ENCODE measurements at places on chromosomes 13 and 19.

GRCh38 chr19:48194041-48194843 is 23.8 kb downstream of the ZSWIM9 start:
- DNase-seq, result no peak

- DNase-seq, result no peak
These were observed 29.2 kb downstream of the TUBA3C start for GRCh38 chr13:19152403-19152802.

- DNase-seq, result no peak
These were observed 7.5 kb upstream of the ARRDC2 start for GRCh38 chr19:18000480-18000914.

GRCh38 chr19:18229915-18230314 is 3.7 kb upstream of the PDE4C start:
- no peak for DNase-seq

- DNase-seq, result no peak
These were observed 174.7 kb downstream of the MZT1 start for GRCh38 chr13:72552731-72553130.

- DNase-seq, result no peak
These were observed 18.1 kb downstream of the CLEC4M start for GRCh38 chr19:7781157-7781556.

DNA sequence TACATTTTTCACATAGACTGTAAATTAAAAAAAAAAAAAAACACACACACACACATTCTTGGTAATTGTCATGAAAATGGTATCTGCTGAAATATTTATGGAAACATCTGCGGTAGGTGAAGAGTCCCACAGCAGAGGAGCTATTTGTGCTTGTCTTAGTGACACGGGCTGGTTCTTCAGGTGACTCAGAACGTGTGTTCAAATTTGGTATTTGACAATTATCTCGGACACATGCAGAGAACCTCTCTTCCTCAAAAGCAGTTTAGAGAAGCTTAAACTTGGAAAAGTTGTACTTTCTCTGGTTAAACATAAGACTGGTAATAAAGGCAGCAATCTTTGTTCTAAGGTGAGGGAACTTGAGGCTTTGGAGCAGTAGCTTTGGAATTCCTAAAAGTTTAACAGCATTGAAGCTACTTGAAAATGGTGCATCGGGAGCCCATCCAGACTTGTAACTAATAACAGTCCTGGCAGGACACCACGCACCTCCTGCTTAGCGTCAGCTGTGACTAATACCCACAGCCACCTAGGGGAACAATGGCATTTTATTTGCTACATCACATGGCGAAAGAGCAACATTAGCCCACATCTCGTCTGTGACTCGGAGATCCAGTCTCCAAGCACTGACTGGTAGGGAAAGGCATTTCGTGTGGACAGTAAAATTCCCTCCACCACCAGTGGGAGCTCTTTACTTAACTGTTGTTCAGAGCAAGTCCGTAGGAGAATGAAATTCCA is 1505.1 kb upstream of the SLC10A2 start:
- peak; percentile 45 for DNase-seq

DNA sequence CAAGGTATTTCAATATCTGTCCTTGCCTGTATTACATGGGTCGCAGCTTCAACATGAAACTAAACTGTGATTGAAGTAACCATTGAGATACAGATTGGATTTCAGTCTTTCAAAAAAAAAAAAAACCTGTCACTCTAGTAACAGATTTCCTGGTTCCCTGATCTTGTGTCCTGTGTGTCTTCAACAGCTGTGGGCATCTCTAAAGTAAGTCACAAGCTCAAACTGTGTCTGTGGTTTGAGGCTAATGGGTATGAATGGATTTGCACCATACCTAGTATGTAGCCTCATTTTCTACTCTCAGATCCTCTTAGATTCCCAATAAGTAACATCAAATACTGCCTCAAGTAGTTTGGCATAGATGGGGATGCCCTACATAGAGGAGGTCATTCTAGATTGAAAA is 300.1 kb downstream of the COG6 start:
- DNase-seq, result no peak

DNA sequence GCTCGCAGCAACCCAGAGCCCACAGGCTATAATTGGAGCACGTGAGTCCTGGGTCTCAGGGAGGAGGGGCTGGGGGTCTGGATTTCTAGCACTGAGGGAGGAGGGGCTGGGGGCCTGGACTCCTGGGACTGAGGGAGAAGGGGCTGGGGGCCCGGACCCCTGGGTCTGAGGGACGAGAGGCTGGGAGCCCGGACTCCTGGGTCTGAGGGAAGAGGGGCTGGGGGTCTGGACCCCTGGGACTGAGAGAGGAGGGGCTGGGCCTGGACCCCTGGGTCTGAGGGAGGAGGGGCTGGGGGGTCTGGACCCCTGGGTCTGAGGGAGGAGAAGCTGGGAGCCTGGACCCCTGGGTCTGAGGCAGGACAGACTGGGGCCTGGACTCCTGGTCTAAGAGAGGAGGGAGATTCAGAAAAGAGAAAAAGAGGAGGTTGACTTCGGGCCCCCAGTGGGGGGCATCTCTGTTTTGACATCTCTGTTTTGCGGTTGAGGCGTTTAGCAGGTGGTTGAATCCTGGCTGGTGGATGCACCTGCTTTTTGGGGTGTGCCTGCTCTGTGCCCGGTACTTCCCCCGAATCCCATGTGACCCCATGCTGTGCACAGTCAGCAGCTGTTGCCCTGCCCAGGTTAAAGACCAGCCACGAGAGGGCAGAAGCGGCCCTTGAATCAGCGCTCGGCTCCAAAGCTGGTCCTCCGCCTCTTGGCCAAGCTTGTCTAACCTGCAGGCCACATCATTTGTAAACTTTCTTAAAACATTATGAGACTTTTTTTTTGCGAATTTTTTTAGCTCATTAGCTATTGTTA is 10.5 kb downstream of the PVR start:
- DNase-seq, result no peak

- no peak for DNase-seq
These were observed 51.9 kb upstream of the PTPRS start for GRCh38 chr19:5392486-5392885.

DNA sequence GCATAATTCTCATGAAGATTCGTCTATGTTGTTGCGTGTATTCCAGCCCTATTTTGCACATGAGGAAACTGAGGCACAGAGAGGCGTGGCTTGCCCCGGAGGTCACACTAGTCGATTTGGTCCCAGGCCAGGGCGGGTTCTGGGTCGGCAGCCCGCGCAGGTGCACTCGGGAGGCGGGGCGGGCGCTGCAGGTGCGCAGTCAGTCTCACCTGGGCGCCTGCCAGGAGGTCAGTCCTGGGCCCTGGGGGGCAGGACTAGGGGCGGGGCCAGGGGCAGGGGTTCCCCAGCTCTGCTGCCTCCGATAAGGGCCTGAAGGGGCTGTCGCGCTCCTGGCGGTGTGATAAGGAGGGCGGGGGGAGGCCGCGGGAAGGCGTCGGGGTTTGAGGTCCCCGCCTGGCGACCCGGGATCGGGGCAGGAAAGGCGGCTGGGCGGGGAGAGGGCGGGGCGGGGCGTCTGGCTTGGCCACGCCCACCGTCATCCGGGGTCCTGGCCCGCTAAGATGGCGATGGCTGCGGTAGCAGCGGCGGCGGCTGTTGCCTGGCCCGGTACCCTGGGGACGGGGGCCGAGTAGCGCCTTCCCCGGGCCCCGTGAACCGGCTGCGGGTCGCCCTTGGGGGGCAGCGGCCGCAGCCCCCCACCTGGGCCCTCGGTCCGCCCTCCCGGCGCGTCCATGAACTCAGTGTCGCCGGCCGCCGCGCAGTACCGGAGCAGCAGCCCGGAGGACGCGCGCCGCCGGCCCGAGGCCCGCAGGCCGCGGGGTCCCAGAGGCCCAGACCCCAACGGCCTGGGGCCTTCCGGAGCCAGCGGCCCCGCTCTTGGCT is at the start of gene ATG4D:
ATG4D (plus strand) TSS at position 485 of the 822 bp plus-strand sequence; CDS start at position 672, 187 bp downstream.
- DNase-seq, result peak; percentile 95

DNA sequence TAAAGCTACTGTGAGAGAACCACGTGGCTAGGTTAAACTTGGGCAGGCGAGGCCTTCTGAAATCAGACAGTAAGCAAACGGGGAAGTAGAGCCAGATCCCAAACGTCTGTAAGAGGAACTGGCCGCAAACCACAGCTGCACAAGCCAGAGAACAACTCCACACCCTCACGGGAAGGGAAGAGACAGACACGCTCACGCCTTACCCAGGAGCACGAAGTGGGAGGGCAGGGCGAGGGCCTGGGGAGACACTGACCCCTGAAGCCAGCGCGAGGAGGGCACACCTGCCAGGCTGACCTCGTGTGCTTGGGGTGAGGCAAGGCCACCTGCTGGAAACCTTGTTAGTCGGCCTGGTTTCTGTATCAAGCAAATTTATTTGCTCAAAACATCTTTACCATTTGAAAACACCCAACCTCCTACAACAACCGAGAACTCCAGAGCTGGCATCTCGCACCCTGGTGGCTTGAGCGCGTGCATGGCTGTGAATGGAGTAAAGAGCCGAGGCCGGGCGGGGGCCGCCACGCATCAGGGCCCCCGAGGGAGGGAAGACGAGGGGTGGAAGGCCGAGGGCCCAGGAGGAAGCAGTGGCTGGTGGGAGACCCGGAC is 7.3 kb downstream of the POLR2E start:
- DNase-seq, result no peak

- DNase-seq, result no peak
These were observed 58.7 kb downstream of the MRPL57 start for GRCh38 chr13:21235174-21235573.

DNA sequence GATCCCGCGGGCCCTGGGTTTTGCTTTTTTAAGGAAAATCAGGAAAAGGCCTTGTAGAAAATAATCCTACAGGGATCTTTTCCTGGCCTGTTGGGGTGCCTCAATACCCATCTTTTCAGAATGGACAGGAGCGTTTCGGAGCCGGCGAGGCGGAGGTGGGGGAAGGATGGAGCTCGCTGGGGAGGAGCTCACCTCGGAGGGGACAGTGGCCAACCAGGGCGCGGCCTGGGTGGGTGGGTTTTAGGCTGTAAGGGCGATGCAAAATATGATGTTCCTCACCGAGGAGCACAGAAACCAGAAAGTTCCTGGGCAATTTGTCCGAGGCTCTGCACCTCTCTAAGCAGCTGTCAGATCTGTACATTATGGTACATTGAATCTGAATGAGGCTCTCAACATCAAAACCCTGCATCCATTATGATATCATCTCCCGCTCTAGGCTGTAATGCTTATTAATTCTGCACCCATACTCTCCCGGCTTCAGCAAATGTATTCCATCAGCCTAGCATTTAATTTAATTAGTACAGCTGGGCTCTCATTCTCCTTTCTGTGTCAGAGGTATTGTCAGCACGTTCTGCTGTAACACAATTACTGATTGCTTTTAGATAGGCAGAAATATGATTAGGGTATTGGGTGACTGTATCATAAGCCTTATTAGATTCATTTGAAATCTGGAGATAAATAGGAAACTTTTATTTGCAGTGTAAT is 90.3 kb upstream of the SOX1 start:
- DNase-seq, result no peak

DNA sequence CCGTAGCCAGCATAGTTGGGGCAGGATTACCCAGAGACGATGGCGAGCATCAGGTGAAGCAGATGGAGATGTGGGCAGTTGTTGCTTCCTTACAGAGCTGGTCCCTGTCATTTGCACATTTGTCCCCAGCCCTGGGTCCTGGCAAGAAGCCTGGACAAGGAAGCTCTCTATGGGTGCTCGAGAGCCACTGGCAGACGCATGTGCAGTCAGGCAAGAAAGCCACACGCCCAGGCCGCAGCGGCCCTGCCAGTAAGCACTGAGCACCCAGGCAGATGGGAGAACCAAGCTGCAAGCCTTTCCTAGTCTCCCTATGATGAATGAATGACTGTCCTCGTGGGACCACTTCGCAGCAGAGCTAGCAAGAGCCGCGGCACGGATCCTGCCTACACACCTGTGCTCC is 182.8 kb downstream of the FOXO1 start:
- no peak for DNase-seq

DNA sequence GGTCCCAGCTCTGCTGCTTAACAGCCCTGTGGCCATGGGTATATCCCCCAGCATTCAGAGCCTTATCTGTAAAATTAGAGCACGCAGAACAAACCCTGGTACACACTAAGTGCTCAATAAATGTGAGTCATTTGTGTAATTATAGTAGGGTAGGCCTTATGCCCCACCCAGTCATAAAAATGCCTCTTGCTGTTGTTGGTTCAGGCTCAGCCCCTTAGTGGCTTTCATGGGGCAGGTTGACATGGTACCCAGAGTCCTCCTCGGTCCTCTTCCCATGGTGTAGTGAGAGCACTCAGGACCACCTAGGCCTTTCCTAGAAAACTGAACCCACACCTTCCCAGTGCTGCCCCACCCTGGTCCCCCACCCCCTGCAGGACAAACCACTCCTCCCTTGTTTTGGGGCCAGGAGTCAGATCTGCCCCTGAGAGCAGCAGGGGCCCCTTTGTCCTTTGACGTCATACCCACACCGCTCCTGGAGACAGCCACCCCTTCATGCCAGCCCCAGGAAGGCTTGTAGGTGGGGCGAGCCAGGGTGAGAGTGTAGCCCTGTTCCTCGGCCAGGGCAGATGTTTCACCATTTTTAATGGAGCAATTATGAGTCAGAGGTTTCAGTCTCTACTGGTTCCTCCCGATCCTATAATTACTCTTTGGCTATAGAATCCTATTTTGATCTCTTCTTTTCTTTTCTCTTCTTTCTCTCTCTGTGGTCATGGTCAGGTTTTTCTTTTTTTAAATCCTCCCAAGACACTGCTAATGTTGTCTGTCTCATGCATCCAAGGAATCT is 36.8 kb downstream of the ACTN4 start:
- DNase-seq, result peak; percentile 84

GRCh38 chr13:99982036-99982730 is 599 bp downstream of the ZIC2 start:
- DNase-seq, result no peak

DNA sequence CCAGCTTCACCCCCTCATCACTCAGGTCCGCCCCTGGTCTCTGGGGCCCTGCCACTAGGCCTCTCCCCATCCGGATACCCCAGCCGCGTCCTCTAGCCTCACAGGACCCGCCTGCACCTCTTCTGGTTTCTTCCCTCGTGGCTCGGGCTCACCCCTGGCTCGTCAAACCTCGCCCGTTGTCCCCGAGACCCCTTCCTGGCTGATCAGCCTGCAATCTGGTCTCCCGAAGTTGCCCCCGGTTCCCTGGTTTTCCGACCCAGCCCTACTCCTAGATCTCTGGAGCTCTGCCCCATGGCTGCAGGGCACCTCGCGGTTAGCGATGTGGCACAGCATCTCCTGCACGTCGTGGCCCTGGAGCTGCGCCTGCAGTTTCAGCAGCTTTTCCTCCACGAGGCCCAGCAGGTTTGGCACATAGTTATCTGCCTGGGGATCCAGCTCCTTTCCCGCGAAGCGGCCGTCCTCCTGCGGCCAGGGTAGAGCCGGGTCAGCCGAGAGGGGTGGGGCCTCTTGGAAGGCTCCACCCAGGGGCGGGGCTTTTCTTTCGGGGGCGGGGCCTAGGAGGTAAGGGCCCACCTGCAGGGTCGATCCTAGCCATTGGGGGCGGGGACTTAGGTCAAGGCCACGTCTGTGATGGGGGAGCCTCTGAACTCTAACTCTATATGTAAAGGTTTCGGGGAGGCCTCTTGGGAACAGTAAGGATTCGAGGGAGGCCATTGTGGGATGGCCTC is 2.4 kb upstream of the RGL3 start:
- DNase-seq, result no peak

Measured in HTR-8/SVneo (cell line).